HT1080 (cell line): ENCODE measurements at places on chromosomes 11 and 22.
A peak's percentile ranks its signal among the peaks of the same experiment; 100 is the strongest.

DNA sequence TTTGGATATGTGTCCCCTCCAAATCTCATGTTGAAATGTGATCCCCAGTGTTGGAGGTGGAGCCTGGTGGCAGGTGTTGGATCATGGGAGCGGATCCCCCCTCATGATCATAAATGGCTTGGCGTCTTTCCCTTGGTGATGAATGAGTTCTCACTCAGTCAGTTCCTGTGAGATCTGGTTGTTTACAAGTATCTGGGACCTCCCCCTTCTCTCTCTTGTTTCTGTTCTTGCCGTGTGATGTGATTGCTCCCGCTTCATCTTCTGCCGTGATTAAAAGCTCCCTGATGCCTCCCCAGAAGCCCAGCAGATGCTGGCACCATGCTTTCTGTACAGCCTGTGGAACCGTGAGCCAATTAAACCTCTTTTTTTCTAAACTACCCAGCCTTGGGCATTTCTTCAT lies 102.2 kb downstream of the SEZ6L start:
- no peak for DNase-seq

GRCh38 chr11:65184146-65184545 lies 2.4 kb downstream of the CAPN1 start:
- DNase-seq = no peak

DNA sequence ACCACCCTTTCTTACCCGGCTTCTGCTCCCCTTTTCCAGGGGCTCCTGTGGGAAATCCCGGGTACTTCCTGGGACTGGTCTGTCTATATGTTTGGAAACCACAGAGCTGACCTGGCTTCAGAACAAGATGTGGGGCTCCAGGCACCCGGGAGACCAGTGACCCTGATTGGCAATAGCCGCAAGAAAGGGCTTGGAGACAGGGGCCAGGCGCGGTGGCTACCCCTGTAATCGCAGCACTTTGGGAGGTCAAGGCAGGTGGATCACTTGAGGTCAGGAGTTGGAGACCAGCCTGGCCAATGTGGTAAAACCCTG lies 3.2 kb upstream of the NEAT1 start:
- DNase-seq = no peak

- no peak for DNase-seq
Observed at GRCh38 chr22:29690476-29690875, 29.3 kb upstream of the CABP7 start.

- no peak for DNase-seq
Observed at GRCh38 chr22:41048791-41049717, 43.3 kb upstream of the EP300 start.

DNA sequence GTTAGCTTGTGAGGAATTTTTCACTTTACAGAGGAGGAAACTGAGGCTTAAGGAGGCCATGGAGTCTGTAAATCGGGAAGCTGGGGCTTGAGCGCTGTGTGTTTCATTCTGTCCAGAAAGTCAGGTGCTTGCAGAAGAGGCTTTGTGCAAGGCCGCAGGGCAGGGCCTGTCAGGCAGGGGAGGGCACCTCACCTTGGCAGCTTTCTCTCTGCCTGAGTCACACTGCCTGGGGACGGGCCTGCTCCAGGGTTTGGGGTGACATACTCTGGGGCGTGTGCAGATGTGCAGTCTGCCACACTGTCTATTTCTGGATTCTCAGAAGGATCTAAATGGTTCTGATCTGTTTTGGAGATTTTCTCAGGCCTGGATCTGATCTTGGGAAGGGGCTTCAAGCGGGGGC lies 8.4 kb downstream of the INCENP start:
- no peak for DNase-seq

DNA sequence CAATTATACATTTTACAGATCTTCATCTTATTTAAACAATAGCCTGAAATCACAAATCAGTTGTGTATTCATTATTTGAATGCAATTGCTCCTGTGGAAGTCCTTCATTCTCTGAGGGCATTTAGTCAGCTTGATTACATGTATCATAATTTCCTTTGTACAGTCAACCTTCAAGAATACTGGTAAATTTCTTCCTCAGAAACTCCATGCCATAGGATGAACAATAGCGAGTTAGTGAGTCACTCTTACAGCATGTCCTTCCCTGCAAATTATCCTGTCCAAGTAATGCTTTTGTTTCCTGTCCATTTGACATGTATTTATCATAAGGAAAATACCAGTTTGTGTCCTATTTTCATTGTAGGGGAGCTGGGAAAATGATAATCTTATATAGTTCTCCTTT lies 3.8 kb downstream of the OR10S1 start:
- peak; percentile 92 for DNase-seq

- peak; percentile 90 for DNase-seq
Observed at GRCh38 chr11:35260342-35260985, 121.5 kb downstream of the CD44 start.

DNA sequence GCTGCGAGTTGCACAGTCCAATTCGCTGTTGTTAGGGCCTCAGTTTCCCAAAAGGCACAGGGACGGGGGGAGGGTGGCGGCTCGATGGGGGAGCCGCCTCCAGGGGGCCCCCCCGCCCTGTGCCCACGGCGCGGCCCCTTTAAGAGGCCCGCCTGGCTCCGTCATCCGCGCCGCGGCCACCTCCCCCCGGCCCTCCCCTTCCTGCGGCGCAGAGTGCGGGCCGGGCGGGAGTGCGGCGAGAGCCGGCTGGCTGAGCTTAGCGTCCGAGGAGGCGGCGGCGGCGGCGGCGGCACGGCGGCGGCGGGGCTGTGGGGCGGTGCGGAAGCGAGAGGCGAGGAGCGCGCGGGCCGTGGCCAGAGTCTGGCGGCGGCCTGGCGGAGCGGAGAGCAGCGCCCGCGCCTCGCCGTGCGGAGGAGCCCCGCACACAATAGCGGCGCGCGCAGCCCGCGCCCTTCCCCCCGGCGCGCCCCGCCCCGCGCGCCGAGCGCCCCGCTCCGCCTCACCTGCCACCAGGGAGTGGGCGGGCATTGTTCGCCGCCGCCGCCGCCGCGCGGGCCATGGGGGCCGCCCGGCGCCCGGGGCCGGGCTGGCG lies at the start of gene BCR:
Gene BCR (plus strand): TSS at position 209 of the 592 bp plus-strand sequence. CDS start 452 bp downstream, outside the sequence.
- peak; percentile 36 for DNase-seq

DNA sequence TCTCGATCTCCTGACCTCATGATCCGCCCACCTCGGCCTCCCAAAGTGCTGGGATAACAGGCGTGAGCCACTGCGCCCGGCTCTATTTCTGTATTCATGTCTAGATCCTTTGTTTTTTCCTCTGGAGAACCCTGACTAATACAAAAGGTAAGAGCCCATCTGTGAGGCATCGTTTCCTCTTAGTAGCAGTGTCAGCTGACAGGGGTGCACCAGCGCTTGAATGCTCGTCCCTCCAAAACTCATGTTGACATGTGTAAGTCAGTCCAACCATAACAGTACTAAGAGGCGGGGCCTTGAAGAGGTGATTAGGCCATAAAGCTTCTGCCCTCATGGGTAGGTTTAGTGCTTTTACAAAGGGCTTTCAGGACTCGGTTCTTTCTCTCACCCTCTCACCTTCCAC lies 470.1 kb upstream of the B3GAT1 start:
- no peak for DNase-seq

GRCh38 chr11:96648991-96649390 lies 259.2 kb downstream of the JRKL start:
- DNase-seq = no peak

DNA sequence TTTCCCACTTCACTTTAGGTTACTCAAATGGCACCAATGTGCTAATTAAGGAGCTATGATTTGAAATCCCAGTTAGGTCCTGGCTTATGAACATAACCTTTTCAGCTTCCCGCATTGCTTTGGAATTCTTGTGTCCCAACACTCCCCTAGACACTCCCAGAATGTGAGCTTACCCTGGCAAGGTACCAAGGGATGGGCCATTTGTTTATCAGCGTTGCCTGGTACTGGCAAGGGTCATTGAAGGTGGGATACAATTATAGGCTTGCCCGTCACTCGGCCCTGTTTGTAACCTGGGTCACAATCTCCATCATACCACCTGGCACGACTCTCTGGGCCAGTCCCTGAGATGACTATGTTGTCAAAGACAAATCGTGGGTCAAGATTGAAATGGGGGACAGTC lies 5.4 kb downstream of the CSRP3 start:
- DNase-seq = no peak

- no peak for DNase-seq
Observed at GRCh38 chr11:65541093-65541982, 16.5 kb downstream of the SCYL1 start.

DNA sequence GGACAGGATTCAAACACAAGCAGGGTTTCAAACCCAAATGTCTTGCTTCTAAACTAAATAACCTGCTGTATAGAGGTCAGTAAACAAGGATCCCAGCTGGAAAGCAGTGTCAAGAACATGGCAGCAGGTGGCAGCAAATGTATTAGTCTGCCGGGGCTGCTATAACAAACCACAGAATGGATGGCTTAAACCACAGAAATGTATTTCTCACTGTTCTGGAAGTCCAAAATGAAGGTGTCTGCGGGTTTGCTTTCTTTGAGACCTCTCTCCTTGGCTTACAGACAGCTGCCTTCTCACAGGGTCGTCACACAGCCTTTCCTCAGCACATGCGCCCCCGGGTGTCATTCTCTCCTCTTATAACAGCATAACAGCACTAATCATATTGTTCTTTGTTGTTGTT lies 65.1 kb upstream of the LRRC55 start:
- peak; percentile 70 for DNase-seq

GRCh38 chr11:47983464-47984397 lies 3.4 kb downstream of the PTPRJ start:
- peak; percentile 77 for DNase-seq

GRCh38 chr22:17110791-17111550 lies 10.2 kb downstream of the TMEM121B start:
- DNase-seq = no peak

DNA sequence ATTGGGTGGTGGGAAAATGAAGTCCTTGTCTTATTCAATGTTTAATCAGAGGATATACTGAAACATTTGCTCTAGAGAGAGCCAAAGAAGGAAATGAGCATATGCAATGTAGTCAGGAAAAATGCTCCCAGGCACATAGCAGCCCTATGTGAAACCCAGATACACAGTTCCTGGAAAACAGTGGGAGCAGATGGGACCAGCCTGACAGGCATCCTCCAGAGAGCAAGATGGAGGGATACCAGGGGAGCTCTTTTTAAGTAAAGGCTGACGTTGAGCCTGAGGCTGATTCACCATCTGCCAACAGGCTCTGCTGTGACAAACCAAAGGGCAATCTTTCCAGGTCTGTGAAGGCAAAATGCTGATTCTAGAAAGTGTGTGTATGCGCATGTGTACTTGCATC lies 559.4 kb upstream of the KIRREL3 start:
- DNase-seq = no peak
